ENCODE measurements at places on chromosomes 6 and 20. TPM values are rescaled to one million over a fixed set of nuclear protein-coding genes. Genes with fewer than 3 reads are reported as not detected.

DNA sequence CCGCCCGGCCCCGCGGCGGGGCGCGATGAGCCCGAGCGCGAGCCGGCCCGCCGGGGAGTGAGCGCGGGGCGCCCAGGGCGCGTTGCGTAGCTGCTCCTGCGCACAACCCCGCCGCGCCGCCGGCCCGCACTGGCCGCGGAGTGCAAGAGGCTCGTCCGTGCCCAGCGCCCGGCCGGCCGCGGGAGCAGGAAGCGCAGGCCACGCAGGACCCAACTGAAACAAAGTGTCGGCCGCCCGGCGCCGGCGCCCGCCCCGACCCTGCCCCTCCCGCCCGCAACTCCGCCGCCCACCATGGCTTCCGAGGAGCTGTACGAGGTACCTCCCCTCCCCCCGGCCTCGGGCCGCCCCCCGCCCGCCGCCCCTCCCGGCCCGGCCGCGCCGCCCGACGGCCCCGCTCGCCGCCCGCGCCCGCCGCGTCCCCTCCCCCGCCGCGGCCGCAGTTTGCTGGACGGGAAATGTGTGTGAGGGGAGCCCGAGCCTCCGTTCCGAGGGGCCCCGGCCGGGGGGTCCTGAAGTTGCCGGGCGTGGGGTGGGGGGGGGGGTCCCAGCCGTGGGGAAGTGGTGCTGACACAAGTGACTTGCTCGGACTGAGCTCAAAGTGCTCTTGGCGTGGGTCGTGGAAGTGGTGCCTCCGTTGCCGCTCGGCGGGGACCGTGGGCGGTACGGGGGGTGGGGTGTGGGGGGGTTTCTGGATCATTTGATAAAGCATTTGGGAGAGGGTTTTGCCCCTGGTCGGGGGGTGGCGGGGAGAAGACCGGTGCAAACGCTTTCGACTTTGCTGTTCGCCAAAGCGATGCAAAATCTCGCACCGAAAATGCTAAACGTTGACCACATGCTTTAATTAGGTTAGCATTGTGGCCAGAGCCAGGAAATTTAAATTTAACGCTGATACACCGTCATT, 539 bp downstream of the CDYL start:
- DNase-seq = no peak

- no peak for DNase-seq
Observed at GRCh38 chr6:144952456-144953240, 667.5 kb downstream of the UTRN start.

- DNase-seq = no peak
Observed at GRCh38 chr20:51050531-51051075, 27.7 kb upstream of the KCNG1 start.

- DNase-seq = no peak
Observed at GRCh38 chr6:15087186-15087589, 158.7 kb upstream of the JARID2 start.

DNA sequence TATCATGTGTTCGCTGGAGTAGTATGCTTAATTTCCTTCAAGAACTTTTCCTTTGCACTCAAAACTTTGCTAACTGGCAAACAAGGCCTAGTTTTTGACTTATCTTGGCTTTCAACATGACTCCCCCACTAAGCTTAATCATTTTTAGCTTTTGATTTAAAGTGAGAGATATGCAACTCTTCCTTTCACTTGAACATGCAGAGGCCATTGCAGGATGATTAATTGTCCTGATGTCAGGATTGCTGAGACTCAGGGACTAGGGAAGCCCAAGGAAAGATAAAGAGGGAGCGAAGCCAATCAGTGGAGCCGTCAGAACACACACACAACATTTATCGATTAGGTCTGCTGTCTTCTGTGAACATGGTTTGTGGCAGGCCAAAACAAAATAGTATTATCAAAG, 491.4 kb downstream of the CBLN4 start:
- DNase-seq = no peak

- DNase-seq = no peak
Observed at GRCh38 chr6:107083047-107083768, 32.1 kb downstream of the BEND3 start.

- no peak for DNase-seq
Observed at GRCh38 chr6:42137194-42137753, 5.1 kb downstream of the C6orf132 start.

GRCh38 chr6:49978332-49979226, 9.2 kb upstream of the DEFB113 start:
- no peak for DNase-seq

GRCh38 chr20:57592263-57593092, 27.7 kb downstream of the ZBP1 start:
- no peak for DNase-seq

Gene E2F3
- 3.3 TPM for total RNA-seq
